ENCODE measurements at places on chromosomes 7 and 10.

DNA sequence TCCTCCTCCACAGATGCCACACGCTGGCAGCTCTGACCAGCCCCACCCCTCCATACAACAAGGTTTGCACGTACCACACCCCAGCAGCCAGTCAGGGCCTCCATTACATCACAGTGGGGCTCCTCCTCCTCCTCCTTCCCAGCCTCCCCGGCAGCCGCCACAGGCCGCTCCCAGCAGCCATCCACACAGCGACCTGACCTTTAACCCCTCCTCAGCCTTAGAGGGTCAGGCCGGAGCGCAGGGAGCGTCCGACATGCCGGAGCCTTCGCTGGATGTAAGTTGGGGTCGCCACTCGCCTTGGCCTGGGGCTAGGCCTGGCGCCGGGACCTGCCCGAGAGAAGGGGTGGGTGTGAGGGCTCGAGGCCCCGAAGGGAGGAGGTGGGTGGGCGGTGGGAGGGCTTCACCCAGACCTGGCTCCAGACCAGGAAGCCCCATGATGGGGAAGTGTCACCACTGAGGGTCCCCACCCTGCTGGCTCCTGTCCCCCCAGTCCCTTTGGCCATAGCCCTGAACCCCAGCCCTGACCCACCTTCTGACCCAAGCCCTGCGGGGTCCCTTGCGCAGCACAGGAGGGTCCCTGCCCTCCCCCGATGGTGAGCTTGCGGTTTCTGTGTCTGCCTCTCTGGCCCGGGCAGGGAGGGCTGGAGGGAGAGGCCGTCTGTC, 36.2 kb upstream of the PPIF start:
- DNase-seq: no peak

GRCh38 chr7:118573085-118573484, 348.6 kb downstream of the ANKRD7 start:
- DNase-seq: no peak

- no peak for DNase-seq
Measured at GRCh38 chr7:100875356-100875751, 451 bp downstream of the SRRT start.

GRCh38 chr10:126872768-126873167, 32.5 kb upstream of the DOCK1 start:
- DNase-seq: no peak

DNA sequence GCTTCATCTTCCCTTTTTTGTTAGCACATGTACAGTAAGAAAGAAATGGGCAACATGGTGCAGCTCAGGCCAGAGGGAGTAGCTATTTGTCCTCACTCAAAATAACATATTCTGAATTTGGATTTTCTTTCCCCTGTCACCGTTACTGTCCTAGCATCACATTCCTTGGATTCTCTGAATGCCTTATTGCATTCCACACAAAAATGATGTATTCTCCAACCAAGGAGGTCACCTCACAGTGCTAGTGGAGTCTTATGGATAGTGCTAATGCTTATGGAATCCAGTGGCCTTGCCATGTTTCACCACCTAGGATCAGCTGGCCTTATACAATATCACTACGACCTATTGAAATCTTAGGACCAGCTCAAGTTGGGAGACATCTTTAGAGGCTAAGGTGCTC, 7.2 kb downstream of the PRSS58 start:
- no peak for DNase-seq

GRCh38 chr10:32940321-32941301, 17.4 kb downstream of the ITGB1 start:
- no peak for DNase-seq

DNA sequence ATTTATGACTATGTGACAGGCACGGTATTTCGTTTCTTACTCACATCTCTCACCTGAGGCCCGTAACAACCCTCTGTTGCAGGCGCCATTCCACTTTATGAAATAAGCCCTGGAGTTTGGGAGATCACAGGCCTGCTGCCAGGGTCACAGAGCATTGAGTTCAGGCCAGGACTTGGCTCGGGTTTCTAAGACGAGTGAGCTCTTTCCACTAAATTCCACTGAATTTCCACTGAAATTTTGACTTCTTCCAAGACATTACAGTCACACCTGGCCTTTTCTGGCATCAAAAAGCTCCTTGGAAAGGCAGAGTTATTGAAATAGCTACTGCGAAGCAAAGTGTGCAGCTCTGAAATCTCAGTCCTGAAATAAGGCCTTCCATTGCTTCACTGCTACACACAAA, 282.8 kb upstream of the MGMT start:
- no peak for DNase-seq

- no peak for DNase-seq
Measured at GRCh38 chr7:24587853-24588252, 14.6 kb downstream of the PALS2 start.

- DNase-seq: no peak
Measured at GRCh38 chr7:85213500-85213899, 26.6 kb upstream of the SEMA3D start.

- DNase-seq: no peak
Measured at GRCh38 chr7:57423768-57424167, 26.2 kb upstream of the ZNF716 start.

DNA sequence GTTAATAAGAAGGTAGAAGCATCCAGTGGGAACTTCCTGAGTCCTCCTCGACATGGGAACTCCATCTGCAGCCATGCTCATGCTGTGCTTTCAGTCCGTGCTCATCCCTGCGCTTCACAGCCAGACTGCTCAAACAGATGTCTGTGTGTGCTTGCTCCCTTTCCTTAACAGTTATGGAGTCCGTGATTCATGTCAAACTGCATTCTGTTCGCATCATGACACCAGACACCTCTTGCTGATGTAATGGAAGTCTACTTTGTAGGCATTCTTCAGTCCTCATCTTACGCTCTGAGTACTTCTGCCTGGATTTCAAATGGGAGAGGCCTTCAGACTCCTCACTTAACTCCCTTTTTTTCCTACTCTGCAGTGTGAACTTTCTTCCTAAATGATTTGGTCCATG, 304.9 kb downstream of the SUGCT start:
- DNase-seq: no peak

DNA sequence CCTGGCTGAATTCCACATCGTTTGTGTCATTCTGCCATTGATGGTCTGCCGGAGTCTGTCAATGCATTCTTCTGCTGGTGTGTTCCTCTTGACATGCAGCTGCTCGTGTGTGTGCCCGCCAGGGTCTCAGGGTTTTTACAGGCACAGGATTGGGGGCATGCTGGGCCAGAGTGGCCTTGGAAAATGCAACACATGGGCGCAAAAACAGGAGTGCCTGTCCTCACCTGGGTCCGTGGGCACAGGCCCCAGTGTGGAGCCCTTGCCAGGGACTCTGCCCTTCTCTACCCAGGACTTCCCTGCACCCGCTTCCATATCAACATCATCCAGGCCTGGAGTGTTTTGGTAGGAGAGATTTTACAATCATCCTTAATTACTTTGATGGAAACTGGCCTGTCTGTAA, 340.7 kb downstream of the KIF20B start:
- DNase-seq: no peak
